Left ventricle myocardium inferior (tissue), 1 donor: ENCODE measurements at places on chromosomes 13 and 19.

DNA sequence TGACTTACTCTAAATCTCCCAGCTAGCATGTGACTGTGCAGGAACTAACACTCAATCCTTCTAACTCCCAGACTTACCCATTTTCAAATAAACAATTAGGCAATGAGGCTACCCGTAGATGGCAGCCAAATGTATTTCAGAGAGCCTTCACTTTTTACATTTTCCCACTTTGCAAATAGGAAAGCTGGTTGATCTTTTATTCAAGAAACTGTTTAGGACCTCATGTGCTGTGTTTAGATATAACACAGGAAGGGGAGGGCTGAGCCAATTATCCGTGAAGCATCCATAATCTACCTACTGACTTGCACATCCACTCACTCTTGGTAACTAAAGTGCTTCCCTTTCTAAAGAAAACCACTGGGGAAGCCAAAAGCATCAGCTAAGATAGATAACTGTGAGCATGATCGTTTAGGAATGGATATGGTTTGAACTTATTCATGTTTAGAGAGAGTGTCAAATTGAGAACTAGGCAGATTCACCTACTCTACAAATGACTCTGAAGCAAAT is 33.4 kb downstream of the MBNL2 start:
- DNase-seq = no peak

DNA sequence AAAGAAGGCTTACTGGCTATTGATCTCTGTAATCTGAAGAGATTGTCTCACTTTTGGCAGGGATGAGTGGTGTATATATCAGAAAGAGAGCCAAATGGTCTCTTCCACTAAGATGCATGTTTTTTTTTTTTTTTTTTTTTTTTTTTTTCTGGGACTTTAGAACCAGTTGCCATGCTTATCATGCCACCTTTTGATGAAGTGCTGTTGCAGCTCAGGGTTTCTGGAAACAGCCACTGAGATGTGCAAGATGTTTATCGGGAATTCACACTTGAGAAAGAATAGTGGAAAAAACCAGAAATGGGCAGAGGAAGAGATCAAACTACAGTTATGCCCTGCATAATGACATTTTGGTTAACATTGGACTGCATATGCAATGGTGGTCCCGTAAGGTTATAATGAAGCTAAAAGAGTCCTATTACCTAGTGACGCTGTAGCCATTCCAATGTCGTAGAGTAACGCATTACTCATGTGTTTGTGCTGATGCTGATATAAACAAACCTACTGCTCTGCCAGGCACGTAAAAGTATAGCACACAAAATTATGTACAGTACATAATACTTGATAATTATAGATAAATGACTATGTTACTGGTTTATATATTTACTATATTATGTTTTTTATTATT is 121.0 kb downstream of the KLF5 start:
- DNase-seq = no peak

GRCh38 chr13:68358294-68358705 is 1128.2 kb upstream of the PCDH9 start:
- no peak for DNase-seq

DNA sequence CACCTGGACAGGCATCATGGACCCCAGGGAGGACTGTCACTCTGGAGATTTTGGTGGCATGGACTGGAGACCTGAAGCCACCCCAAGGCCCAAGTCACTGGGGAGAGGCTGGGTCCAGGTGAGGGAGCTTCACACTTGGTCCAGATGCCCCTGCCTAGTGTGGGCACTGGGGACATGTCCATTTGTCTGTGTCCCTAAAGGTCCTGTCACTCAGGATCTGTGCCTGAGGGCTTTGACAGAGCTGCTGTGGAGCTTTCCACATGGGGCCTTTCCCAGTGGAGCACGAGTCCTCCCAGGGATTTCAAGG is 40.5 kb upstream of the CEACAM8 start:
- DNase-seq = no peak

DNA sequence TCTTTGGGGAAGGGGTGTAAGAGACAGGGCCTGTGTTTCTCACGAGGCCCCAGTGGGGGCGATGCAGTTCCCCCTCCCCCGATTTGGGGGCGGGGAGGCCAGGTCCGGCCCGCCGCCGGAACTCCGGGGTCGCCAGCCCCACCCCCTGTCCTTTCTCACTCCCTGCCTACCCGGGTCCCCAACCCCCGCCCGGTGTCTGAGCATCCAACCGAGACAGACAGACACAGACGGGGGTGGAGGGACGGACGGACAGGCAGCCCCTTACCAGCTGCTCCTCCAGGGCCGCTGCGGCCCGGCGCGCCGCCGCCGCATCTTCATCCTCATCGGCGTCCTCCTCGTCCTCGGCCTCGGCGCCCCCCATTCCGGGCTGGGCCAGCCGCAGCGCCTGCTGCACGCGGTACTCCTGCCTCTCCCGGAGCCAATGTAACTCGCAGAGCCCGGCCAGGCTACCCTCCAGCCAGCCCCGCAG is 397 bp downstream of the DACT3 start:
- peak; percentile 46 for DNase-seq

DNA sequence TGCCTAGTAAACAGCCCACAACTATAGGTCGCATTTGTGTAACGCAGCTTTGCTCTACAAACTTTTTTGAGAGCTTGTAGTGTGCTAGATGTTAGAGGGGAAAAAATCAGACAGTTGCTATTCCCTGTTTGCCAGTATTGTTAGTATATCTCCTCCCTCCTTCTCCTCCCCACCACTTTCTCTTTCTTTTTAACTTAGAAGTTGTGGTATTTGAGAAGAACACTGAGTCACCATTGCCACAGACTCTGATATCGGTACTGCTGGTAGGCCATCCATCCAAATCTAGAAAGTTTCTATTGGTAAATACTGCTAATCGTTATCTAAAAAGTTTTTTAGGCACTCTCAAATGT is 666 bp downstream of the POMP start:
- DNase-seq = no peak

GRCh38 chr19:34983786-34984185 is 16.3 kb upstream of the GRAMD1A start:
- DNase-seq = no peak

GRCh38 chr19:57719901-57720519 is 7.4 kb downstream of the ZNF671 start:
- DNase-seq = no peak

GRCh38 chr13:102117175-102117831 is 284.5 kb downstream of the FGF14 start:
- DNase-seq = no peak

GRCh38 chr19:926589-927350 is 935 bp downstream of the ARID3A start:
- DNase-seq = peak; percentile 70

DNA sequence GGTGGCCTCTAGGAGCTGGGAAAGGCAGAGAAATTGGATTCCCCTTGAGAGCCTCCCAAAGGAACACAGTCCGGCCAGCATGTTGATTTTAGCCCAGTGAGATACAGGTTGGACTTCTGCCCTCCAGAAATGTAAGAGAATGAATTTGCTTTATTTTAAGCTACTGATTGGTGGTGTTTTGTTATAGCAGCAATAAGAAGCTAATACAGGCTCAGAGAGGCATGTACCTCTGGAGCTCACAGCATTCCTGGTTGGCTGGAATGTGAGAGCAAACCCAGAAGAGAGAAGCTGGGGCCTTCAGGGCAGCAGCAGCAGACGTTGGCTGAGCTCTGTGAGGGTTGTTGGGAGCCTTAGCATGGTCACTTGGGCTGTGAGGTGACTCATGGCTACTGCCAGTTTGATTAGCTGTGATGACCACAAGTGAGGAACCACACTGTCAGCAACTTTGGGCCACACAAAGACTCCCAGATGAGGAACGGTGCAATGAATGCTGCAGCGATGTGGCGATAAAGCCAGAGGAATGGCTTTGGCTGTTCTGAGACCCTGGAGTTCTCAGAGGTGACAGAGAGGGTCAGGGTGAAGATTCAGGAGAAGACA is 80.1 kb downstream of the CYSLTR2 start:
- DNase-seq = no peak

GRCh38 chr19:38842439-38843174 is 7.2 kb downstream of the HNRNPL start:
- DNase-seq = no peak

DNA sequence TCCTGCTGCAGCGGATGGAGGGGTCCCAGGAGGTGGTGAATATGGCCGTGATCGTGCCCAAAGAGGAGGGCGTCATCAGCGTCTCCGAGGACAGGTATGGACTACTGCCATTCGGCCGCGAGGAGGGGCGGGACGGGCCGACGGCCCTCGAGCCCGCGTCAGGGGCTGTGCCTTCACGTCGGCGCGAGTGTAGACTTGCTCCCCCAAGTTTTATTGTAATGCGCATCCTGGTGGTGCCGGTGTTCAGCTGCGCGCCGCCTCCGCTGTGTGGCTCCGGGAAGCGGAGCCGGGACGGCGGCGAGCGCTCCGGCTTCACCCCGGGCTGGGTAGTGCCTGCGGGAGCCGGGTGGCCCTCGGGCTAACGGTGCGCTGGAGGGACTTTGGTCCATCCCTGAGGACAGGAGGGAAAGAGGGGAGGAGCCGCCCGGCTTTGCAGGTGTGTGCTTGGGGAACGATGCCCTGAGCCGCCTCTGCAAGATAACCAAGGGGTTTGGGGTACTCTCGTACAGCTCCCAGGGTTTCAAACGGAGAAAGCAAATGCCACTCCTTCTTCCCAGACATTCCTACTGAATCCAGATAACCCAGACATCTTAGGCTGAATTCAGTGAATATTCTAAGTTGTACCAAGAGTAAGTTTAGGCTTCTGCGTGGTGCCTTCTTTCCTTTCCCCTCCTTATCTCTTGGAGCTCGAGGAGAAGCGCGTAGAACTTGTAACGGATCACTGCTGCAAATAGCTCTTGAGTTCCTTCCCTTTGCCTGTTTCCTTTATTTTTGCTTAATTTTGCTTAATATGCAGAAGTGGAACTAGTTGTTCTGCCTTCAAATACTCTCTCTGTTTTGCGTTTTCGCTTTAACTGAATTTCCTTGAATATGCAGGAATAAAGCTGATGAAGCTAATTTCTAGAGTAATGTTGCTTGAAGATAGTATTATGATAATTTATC is 740 bp downstream of the WDFY2 start:
- peak; percentile 49 for DNase-seq

DNA sequence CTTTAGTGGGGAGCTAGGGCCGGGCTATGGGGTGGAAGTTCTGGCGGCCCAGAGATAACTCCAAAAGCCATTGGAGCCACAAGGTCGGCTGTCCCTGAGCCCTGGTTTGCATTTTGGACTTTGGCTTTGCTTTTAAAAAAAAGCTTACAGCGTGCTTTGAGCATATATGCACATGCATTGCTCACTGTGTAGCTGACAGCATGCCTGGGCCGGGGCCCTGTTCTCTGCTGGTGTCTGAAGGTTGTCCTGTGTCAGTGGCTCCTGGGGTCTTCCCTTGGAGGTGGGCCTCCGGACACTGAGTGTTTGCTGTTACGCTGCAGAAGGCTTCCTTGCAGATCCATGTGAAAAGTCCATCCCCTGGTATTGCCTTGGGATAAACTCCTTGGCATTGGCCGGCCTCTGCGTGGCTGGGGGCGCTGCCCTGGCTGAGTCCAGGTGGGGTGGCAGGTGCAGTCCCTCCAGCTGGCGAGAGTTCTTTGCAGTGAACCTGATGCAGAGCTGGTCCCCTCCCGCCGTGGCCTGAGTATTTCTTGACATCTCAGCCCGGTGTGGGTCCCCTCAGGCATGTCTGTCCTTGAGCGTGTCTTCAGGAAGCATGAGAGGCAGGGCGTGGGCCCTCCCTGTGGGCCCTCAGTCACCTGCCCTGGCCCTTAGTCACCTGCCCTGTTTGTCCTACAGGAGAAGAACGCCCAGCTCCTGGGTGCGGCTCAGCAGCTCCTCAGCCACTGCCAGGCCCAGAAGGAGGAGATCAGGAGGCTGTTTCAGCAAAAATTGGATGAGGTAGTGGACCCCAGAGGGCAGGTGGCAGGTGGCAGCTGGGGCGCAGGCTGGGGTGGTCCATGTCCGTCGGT is 23.0 kb downstream of the PLEKHJ1 start:
- no peak for DNase-seq

DNA sequence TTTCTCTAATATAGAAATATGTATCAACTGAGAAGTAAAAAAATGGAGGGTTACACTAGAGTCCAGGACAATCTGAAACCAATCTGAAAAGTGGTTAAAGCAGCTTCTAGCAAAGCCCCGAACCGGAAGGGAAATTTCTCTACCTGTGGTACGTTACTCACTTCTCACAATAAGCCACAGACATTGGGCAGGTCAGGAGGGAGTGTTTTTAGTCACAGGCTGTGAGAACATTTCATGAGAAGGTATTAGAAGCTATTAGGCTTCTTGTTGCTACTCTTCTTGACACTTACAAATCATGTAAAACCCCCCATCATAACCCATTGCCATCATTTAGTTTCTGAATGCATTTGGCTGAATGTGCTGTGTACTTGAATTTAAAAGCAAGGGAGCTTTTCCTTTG is 120.9 kb downstream of the NUFIP1 start:
- no peak for DNase-seq

DNA sequence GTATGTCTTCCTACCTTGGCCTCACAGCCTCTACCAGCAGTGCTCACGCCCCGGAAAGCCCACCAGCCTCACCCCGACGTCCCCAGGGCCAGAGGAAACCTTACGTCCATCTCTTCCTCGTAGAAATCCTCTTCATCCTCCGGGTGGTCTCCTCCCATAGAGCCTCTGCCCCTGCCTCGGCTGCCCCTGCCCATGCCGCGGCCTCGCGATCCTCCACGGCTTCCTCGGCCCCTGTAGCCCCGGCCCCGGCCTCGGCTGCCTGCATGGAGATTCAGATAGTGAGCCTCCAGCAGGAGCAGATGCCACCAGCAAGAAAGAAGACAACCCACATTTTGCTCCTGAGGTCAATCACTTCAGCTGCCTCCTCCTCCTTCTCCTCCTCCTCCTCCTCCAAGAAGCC is 27.3 kb downstream of the ZC3H4 start:
- DNase-seq = no peak

DNA sequence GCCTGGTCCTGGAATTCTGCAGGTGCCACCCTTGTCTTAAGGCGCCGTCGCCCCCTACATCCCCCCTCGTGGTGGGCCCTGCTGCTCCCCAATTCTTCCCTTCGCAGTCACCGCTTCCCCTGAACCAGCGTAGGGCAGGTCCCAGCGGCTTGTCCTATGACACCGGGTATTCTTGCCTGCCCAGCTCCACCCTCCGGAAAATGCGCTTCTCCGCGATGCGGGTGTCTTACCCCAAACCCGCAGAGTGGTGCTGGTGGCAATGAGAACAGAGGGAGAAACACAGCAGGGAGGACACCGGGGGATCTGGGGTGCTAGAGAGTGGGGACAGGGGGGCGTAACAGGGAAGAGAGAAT is 9.0 kb downstream of the ZNF808 start:
- DNase-seq = no peak

- no peak for DNase-seq
Observed at GRCh38 chr19:33379151-33379829, 5.8 kb downstream of the CEBPG start.

- DNase-seq = no peak
Observed at GRCh38 chr19:7646426-7646700, 9.5 kb downstream of the STXBP2 start.

- no peak for DNase-seq
Observed at GRCh38 chr19:38512277-38512676, 78.8 kb downstream of the RYR1 start.
